ENCODE measurements at places on chromosomes 11 and 22.

- no peak for DNase-seq
These were observed 789.4 kb upstream of the KIRREL3 start for GRCh38 chr11:127789927-127790326.

GRCh38 chr11:23604966-23605365 lies 744.7 kb upstream of the CCDC179 start:
- no peak for DNase-seq

DNA sequence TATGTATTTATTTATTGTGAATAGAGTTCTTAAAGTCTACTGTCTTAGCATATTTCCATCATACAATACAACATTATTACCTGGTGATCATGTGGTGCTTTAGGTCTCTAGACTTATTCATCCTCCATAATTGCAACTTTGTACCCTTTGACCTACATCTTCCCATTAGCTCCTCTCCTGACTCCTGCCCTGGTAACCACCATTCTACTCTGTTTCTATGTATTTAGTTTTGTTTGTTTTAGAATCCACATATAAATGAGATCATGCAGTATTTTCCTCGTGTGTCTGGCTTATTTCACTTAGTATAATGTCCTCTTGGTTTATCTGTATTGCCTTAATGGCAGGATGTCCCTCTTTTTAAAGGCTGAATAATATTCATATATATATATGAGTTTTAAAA lies 22.7 kb downstream of the NCAM1 start:
- DNase-seq: no peak

DNA sequence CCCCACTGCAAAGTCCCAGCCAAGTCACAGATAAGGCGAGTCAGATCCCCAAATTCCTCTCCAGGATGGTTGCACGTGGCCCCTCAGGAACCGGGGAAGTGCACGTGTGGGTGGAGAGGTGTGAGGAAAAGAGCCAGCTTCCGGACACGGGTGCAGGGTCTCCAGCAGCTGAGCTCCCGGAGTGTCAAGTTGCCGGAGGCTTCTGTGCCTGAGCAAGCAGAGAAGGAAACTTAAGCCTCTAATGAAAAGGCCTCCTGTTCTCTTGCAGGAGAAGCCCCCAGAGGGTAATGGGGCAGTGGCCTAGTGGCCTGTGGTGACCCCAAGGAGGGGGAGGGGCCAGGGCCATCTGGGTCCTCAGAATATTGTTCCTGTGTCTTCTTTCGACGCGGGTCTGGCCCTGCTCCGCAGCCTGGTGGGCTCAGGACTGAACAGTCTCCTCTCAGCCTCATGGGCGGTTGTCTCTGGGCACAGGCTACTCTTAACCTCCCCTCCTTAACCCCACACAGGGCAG lies 147.9 kb downstream of the FEZ1 start:
- DNase-seq: peak; percentile 6

GRCh38 chr11:2802389-2803185 lies 83.0 kb downstream of the CDKN1C start:
- DNase-seq: peak; percentile 50

- DNase-seq: no peak
These were observed 179.6 kb downstream of the BLID start for GRCh38 chr11:121936370-121936769.

DNA sequence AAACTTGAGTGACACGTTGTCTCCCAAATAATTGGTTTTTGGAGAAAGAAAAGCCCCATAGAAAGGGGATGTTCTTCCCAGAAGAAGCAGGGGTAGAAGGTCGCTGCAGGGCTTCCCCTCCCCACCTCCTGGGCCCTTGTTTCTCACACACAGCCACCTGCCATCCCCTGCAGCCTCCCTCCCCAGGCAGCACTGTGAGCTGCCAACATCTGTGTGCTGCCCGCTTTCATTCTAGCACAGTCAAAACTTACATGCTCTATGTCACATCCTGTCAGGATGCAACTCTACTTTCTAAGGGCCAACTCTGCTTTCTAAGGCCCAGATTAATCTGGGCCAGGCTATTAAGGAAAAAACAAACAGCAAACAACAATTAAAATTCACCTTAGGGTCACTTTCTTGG lies 309.4 kb upstream of the ZC3H12C start:
- DNase-seq: peak; percentile 62

- DNase-seq: no peak
These were observed 12.1 kb upstream of the BLID start for GRCh38 chr11:122128146-122128545.

GRCh38 chr11:133841279-133842043 lies 3.9 kb downstream of the SPATA19 start:
- DNase-seq: no peak

DNA sequence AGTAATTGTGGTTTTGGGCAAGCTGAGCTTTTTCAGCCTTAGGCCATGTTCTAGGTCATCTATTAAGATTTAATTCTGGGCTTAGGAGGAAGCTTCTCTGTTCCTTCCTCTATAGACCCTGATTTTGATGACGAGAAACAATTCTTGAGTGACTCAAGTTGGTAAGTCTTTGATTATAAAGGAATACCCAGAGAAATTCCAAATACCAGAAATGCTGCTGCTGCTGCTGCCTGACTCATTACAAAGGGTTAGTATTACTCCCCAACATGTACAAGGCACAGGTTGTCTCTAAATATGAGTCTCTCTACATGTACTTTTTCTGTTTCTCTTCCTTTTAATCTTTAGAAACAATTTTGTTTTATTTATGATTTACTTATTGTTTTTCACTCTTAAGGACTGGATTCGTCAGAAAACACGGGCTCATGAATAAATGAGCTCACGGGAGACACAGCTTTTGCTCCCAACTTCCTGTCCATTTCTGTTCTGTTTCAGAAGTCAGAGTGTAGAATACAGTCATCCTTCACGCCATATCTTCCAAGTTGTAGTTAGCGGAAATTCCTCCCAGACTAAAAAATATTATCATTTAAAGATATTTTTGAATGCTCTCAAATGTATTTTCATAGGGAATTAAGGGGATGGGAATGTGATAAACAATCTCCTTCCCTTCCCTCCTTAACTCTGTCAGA lies 31.8 kb upstream of the RBMXL2 start:
- DNase-seq: no peak

- DNase-seq: no peak
These were observed 12.2 kb upstream of the RHOD start for GRCh38 chr11:67044496-67044895.

GRCh38 chr11:61338783-61339489 lies 5.9 kb downstream of the TKFC start:
- no peak for DNase-seq

DNA sequence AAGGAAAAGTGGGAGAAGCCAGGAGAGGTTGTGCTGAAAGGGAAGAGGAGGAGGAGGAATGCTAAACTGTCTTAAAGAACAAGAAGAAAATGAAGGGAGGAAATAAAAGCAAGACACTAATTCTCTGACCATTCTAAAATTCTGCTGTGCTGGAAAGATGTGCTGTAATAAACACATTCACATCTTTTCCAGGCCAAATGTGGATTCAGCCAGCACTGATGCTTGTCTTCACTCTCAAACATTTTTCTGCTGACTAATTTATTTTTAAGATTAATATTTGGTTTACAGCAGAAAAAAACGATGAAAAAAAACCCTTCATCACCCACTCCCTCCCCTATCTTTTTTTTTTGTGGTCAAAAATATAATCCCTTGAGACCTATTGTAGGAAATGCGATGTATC lies 223.6 kb downstream of the SWAP70 start:
- no peak for DNase-seq

DNA sequence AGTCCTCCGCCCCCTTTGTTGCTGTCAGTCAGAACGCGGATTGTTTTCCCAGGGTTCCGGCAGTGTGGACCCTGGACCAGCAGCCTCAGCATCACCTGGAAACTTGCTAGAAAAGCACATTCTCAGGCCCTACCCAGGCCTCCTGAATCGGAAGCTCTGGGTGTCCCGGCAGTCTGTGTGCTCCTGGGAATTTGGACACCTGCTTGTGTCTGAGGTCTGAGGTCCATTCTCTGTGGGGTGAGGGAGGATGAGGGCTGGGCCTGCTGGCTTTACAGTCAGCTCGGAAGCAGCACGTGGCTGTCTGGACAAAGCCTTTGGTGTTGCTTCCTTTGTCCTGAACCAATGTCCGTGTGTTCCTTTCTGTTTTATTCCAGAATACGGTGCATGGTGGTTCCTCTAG lies 299.7 kb downstream of the TBC1D22A start:
- DNase-seq: no peak
